ENCODE measurements at places on chromosomes 1 and 21.
A peak's percentile ranks its signal among the peaks of the same experiment; 100 is the strongest.

DNA sequence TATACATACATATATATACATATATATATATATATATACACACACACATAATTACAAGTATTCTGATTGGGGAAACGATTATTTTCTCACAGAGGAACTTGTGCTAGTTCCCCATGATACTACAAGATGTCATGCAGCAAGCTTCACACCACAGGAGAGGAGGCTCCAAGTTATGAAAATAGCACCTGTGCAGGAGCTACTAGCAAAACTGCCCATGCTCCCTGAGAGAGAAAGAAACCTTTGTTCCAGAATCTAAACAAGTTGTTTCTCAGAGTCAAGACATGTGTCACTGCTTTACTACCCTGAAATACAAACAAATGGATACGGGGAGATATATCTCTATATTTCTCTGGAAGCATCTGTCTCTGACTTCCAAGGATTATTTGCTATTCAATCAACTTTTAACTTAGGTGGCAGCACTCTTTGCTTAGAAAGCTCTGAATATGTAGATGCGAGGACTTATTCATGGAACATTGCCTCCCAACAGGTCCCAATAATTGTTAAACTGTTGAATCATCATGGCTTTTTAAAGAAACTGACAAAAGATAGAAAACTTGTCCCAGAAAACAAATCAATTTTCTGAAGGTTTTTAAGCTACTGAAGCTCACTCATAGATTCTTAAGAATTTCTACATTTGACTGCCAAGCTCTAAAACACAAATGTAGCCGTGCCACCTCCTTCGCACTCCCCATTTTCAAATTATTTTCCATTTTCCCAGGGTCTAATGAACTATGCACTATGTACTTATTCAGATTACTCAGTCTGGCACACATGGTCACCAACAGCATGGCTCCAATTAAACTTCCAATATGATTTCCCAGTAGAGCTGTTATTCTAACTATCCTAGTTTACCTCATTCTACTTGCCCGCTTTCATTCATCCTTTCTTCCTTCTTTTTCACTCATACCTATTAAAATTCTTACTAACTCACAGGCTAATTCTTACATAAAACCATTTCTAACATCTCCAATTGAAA is 929.1 kb downstream of the LTN1 start:
- DNase-seq = no peak

DNA sequence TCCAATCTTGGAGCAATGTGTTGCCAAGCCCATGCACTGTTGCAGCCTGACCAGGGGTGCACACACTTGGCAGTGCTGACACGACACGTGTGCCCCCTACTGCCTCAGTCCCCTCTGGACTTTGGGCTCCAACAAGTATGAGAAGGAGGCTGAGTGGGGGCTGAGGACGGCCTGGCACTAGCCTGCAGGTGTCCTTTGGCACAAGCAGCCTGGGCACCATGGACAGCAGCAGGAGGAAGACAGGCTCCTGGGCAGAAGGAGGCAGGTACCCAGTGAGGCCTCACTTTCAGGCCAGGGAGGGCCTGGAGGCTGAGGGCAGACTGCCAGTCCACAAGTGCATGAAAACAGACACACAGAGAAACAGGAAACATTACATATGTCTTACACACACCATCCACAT is 1702.9 kb upstream of the B3GALT2 start:
- DNase-seq = no peak

DNA sequence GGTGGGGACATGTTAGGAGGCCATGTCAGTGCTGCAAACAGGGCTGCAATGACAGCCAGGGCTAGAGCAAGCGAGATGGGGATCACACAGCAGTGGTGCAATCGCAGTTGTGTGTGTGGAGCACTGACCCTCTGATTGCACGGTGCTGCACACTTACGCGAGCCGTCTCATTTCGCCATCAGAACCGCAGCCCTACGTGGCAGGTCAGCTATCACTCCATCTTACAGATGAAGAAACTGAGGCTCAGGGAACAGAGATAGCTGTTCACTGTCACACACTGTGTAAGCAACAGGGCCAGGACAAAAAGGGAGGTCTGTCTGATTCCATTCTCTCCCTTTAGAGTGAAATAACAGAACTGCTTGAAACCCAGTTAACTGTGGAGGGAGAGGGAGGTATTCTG is 104.8 kb upstream of the SLC45A1 start:
- DNase-seq = no peak

DNA sequence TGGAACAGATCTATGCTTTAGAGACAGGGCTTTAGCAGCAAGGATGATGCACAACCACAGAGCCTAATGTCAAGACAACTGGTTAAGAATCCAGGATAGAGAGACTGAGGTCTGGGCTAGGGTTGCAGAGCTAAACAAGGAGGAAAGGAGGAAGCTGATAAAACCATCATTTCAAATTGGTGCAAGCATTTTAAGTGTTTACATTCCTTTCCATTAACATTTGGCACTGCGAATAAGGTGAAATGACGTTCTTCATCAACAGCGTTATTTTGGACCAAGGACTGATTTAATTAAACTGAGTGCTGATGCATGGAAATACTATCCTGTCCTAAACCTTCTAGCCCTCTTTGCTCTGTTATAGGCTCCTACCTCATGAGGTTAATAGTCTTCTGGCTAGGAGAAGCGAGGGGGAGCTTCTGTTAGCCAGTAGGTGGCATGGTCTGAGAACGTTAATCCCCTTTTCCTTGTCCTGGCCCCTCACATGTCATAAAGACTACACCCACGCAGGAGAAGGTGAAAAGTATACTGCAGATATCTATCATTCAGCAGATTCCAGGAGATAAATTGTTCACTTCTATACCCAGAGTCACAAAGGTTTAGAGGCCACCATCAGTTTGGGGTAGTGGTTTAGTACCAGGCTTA is 7.6 kb upstream of the C1orf21 start:
- no peak for DNase-seq

- no peak for DNase-seq
Observed at GRCh38 chr1:211892577-211892976, 62.0 kb upstream of the LPGAT1 start.

- no peak for DNase-seq
Observed at GRCh38 chr21:42161956-42162681, 56.8 kb upstream of the ABCG1 start.

GRCh38 chr1:112762541-112763500 is 47.7 kb upstream of the PPM1J start:
- DNase-seq = peak; percentile 11

DNA sequence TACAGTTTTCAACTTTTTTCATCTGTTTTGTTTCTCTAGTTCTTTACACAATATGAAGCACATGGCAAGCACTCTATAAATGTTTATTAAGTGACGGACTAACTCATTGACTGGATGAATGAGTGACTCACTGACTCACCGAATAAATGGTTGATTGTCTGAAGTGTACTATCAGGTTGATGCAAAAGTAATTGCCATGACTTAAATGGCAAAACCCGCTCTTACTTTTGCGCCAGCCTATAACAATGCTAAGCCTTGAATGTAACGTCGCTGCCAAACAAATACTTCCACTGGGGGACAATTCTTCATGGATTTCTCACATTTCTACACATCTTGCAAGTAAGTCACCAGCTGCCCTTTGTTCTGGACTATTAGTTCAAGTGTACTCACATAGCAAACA is 109.0 kb upstream of the KCTD3 start:
- DNase-seq = no peak

GRCh38 chr21:39579734-39580332 is 32.9 kb upstream of the B3GALT5 start:
- DNase-seq = no peak

GRCh38 chr21:35005077-35005476 is 44.0 kb downstream of the RUNX1 start:
- no peak for DNase-seq
